ENCODE measurements at places on chromosomes 6 and 20.

DNA sequence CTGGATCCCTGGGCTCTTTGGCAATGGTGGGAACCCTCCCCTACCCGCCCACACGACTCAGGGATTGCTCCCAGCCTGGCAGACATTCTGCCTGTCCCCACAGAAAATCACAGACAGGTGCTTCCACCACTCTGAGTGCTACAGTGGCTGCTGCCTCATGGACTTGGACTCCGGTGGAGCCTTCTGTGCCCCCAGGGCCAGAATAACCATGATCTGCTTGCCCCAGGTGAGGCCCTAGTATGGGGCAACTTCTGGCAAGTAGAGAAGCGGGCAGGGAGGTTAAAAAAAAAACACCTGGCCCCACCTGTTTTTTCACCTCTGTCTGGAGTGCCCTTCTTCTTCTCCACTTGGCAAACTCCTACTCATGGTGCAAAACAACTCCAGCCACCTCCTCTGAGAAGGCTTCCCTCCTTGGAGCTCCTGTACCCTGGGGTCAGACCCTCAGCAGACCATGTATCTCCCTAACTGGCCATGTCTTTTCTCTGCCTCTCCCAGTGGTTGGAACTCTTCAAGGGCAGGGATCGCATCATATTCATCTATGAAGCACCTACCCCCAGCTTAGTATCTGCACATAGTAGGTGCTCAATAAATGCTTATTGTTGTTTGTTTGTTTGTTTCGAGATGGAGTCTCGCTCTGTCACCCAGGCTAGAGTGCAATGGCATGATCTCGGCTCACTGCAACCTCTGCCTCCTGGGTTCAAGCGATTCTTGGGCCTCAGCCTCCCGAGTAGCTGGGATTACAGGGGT, 1.1 kb downstream of the CLPSL2 start:
- DNase-seq, result no peak

DNA sequence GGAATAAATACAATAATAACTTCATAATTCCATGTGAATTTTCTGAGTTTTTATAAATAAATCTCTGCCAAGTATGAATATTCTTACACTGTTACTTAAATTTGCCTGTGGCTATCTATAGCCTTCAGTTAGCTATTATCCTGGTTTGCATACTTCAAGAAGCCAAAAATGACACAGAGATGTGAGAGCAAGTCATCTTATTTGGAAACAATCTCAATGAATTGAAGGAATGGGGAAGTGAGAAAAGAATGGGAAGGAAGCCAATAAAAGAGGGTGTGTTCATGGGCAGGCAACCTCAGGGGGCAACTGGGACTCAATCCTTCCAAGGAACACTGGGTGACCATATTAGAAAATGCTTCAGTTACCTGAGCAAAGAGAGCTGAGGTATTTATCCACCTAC, 9.9 kb downstream of the HAO1 start:
- DNase-seq, result no peak

DNA sequence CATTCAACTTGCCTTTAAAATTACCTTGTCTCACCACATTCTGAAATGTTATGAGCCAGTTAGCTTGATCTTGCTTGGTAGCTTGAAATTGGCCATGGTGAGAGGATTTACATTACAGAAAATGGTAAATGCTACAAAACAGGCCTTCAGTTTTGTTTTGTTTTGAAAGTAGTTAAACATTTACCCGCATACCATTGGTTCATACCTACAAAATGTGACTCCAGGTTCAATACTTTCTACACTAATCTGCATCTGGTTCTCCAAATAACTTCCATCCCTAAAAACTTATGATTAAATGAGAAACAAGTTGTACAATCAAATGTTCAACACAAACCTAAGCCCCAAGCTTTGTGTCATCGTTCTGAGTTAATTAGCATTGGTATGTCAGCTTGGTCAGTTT, 30.5 kb upstream of the MYBL2 start:
- no peak for DNase-seq

DNA sequence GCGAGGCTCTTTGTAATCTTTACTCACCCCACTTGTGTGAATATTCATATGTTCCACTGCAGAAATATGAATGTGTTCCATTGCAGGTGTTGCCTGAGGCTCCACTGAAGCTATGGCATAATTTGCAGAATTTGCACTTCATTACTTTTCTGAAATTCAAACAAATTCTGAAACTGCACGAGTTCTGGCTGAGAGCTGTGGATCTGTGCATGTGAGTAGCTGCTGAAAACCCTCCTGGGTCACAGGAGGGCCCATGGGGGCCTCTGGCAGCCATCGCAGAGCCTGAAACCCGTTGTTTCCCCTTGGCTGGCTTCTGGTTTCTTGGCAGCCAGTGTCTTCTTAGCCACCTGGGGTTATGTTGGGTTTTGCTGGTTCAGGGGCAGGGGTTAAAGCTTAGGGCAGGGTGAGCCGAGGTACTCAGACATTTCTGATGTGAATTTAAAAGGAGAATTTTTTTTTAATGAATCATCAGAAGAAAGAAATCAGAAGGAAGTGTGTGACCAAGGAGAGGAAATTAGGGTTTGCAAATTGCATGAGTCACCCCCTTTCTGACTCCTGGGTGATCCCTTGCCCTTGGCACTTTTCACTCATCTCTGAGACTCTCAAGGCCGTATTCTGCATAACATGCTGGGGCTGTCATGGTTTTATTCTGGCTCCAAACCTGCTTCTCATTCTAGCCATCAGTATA, 40.6 kb downstream of the TOX2 start:
- no peak for DNase-seq

DNA sequence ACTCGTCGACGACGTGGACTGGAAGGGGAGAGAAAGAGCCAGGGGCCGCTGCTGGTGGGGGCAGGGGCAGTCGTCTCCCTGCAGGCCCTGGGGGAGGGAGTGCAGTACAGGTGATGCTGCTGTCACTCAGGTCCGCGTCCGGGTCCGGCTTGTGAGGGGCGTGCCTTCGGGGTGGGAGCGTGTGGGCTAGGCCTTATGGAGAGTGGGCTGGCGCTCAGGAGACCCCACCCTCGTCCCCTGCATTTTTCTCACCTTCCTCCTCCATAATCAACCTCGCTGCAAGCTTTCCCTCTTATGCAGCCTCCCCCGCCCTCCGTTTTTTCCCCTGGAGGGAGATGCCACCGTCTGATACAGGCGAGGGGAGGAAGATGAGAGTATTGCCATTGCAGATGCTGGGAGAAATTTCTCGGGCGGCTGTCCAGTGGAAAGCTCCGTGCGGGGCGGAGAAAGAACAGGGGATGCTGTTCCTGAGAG, 632 bp downstream of the PCMT1 start:
- peak; percentile 60 for DNase-seq

DNA sequence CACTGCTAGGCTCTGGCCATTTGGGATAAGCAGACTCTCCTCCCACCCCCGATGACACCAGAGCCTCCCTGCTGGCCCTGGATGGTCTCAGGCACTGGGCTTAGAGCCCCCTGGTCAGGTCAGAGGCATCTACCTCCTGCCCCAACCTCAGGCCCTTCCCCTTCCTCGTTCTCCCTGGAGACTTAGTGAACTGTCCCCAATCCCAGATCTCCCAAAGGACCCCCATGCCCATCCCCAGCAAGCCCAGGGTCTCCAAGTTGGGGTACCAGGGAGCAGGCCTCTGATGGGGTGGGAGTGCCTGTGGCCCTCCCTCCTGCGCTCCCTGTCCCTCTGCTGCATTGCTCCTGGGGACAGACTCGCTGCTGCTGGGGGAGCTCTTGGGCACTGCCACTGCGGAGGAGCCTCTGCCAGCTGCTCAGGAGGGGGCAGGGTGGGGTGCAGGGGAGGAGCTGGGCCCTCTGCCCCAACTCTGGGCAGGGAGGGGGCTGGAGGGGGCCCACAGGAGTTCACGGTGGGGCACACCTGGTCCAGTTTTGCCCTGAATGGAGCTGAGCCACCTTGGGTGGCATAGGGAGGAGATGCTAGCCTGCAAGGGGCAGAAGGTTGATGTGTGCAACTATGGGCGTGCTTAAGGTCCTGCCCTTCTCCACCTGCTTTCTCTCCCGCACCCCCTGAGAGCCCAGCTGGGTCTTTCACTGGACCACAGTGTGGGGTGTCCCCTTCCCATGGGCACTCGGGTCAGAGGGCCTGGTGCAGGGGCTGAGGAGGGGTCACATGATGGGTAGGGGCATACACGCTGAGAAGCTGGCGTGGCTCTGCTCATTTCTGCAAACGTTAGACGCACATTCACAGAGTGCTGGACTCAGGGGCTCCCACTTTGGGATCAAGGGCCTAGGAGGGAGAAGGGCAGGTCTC, 40.4 kb downstream of the SPDEF start:
- DNase-seq, result no peak

DNA sequence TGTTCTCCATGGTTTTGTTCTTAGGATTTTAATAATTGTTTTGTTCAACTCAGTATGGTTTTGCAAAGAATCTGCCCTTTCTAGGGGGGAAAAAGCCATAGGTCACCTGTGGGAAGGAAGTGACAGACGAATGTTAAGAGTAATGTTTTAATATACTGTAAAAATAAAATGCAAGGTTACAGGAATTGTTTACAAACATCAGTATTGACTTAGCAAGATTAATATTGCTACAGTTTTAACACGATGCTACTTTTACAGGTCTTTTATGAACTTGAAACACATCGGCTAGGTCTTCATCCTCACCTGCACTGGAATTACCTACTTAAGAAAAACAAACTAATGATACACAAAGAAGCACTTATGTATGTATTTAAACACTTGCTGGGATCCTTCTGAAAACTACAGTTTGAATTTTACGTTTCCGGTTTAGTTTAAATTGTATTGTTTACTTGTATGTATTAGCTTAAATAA, 1.7 kb upstream of the NKX2-4 start:
- DNase-seq, result no peak

- no peak for DNase-seq
Measured at GRCh38 chr20:62635232-62635631, 7.1 kb upstream of the SLCO4A1 start.

GRCh38 chr6:136737871-136738691, 54.2 kb downstream of the MAP3K5 start:
- no peak for DNase-seq

GRCh38 chr6:98644063-98644462, 190.3 kb upstream of the POU3F2 start:
- DNase-seq, result no peak

GRCh38 chr20:8234580-8234979, 102.5 kb downstream of the PLCB1 start:
- DNase-seq, result no peak

DNA sequence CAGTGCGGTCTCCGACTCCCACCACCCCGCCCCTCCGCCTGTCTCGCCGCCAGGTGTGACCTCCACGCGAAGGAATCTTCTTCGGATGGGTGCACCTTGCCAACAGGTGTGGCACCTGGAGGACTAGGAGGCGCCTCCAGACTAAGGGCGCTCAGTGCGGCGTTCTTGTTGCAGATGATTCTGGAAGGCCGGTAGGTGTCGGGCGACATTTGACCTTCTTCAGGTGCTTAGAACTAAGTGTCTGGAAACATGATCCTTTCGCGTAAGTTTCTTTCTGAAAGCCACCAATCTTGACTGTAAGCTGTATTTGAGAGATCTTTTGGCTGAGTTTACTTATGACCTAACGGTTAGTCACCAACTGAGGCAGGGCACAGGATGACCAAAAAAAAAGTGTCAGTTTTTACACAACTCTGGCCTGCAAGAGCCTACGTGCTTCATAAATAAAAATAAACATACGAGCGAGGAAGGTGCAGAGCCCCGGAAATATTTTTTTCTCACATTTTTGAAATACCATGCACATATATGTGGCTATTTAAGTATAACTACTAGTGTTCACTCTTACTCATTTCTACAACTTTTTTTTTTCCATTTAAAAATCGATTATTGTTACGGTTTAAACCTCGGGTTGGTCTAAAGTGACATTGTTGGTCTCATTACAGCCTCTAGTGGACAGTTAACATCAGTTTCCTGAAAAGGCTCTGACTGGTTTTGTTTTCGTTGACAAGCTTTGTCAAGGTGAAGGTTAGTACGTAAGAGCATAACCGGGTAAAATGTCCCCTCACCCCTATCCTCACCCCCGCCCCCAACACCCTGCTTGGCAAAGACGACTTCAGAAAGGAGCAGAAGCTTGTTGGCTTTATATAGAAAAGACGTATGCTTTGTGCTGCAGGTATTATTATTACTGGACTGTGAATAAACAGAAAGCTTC, 1.6 kb upstream of the ATXN1 start:
- no peak for DNase-seq

Data from NCI-H1417 treated with DMSO at 0.1 percent for 48 hours (cell line).